Left ventricle myocardium inferior (tissue), 1 donor: ENCODE measurements at places on chromosomes 2 and 18. TPM values are rescaled to one million over a fixed set of nuclear protein-coding genes. Genes with fewer than 3 reads are reported as not detected.

The EIF5B gene
- total RNA-seq = 87.0 TPM

The SULT1C4 gene
- 2.7 TPM for total RNA-seq

DNA sequence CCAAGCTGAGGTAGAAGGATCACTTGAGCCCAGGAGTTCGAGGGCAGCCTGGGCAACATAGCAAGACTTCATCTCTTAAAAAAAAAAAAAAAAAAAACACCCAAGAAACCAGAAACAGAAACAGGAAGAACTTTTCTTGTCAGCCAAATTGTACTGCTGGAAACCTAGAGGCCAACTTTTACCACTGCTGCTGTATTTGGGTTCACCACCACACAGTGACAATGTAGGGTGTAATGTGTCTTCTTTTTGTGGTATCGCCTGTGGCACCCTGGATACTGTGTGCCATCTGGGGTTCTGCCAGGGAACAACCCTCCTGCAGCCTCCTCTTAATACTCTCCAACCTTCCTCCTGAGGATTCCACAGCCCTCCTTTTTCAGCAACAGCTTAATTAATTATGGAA lies 72.6 kb downstream of the STK39 start:
- DNase-seq = no peak

DNA sequence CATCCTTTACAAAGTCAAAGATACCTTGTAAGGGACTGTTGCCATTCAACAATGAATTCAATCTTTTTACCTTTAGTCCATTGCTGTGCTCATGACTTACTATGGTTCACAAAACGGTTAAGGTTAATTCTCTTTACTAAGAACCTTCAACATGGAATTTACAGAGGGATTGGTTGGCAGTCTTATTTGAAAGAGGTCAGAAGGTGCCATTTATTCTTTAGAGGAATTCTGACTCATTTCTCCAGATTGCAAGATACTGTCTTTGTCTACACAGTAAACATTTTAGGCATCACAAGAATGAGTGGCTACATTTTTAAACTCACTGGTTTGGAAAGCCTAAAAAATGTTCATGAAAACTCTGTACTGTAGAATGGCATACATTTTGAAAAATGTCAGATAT lies 17.4 kb downstream of the KCNH7 start:
- no peak for DNase-seq

GRCh38 chr2:101195871-101196661 lies 44.9 kb upstream of the TBC1D8 start:
- DNase-seq = no peak
